T-helper 9 cell (primary cell): ENCODE measurements at places on chromosomes 5 and 9.

DNA sequence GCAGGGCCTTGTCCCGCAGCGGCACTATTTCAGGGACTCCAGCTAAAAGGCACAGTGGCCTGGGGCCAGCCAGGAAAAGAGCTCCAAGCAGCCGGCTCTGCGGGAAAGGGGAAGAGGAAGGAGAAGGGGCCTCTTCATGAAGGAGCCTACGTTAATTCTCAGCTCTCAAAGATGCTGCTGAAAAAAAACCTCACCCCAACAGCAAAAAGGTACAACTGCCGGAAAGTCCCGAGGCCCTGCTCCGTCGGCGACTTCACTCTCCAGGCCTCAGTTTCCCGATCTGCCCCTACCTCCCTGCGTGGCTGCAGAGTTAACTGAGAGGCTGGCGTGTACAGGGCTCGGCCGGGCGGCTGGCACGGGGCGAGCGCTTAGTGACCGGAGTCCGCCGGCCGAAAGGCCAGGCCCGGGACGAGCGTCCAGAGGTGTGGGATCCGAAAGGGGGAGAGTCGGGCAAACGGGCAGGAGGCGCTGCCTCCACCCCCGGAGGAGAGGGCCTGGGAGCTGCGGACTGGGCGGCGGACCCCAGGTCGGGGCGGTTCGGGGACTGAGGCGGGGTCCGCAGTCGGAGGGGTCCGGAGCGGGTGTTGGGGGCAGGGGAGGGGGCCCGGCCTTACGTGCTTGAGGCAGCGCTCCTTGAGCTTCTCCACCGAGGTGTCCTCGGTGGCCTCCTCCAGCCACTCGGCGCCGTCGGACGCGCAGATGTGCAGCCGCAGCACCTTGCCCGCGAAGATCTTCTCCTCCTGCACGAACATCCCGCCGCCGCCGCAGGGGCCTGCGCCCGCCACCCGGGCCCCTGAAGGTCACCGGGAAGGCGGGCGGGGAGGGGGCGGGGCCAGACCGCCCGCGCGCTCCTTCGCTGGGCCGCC lies 529 bp downstream of the UBAC1 start:
- DNase-seq, result no peak

DNA sequence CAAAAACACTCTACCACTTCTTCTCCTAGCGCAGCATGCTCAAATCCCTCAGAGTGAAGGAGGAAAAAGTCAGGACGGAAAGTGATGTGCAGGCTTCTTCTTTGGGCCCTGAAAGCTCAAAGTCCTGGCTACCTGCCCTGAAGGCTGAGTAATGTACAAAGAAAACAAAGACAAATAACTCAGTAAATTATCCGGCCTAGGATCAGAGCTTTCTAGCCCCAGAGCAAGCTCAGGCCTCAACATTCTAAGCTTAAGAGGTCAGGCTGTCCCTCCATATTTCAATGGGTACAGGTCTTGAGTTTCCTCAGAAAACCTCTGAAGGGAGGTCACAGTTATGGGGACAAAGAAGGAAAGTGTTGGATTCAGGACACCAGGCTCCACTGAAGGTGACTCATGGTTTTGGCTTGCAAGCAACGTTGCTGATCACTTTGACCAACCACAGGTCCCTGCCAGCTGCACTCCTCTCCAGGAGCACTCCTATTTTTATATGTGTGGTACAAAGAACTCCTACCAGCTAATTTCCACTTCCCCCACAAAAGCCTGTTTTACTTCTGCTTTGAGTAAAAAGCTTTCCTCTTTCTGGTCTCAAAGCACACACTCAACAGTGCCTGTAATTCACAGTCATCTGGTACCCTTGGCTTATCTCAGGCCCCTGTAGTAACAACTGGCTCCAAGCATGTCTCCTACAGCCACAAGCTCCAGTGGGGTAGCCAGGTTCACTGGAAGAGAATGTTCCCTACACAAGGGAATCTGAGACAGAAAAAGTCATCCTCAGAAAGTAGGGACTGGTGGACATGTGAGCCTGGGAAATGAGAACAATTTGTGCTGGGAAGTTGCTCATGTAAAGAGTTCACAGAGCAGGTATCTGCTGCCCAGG lies 115.7 kb downstream of the UGCG start:
- no peak for DNase-seq

DNA sequence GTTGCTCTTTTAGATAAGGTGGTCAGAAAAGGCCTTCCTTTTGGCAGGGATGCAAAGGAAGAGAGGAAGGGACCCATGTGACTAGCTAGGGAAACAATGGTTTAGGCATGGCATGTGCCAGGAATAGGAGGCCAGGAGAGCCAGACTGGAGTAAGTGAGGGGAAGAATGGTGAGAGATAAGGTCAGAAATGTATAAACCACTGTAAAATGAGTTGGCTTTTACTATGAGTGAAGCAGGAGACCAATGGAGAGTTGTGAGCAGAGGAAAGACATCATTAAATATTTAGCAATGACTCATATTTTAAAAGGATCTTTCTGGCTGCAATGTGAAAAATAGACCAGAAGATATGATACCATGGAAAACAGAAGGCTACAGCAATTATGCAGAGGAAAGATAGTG lies 50.9 kb downstream of the AP3B1 start:
- DNase-seq, result no peak

GRCh38 chr5:1660001-1660400 lies 136.2 kb upstream of the LPCAT1 start:
- no peak for DNase-seq

DNA sequence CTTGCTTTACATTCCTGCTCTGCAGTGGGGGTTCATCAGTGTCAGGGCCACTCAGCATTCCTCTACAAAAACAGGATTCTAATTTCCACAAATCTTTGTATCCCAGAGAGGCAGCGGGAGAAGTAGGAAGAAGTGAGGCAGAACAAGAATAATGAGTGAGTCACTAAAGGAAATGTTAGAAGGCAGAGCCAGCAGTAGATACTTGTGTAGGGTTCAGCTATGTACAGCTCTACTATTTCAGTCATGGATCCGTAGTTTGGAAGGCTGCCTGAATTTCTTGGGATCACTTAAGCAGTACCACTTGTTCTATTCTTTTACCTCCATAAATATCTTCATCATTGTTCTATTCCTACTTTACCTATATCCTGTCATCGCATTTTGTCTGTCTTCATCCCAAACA lies 246.3 kb upstream of the TLE4 start:
- DNase-seq, result no peak

- DNase-seq, result no peak
Observed at GRCh38 chr9:42388846-42389245, 205.4 kb downstream of the SPATA31A6 start.

- no peak for DNase-seq
Observed at GRCh38 chr5:96235008-96235910, 197.8 kb downstream of the PCSK1 start.

DNA sequence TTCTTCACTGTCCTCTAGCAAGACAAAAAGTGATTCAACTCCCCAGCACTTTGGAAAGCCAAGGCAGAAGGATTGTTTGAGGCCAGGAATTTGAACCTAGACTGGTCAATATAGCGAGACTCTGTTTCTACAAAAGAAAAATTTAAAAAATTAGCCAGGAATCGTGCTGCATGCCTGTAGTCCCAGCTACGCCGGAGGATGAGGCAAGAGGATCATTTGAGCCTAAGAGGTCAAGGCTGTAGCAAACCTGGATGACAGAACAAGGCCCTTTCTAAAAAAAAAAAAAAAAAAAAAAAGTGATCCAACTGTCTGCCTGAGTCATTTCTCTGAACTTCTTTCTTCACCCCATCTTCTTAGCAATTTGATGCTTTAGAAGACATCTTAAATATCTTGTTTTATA lies 12.4 kb downstream of the ITGA2 start:
- DNase-seq, result no peak

DNA sequence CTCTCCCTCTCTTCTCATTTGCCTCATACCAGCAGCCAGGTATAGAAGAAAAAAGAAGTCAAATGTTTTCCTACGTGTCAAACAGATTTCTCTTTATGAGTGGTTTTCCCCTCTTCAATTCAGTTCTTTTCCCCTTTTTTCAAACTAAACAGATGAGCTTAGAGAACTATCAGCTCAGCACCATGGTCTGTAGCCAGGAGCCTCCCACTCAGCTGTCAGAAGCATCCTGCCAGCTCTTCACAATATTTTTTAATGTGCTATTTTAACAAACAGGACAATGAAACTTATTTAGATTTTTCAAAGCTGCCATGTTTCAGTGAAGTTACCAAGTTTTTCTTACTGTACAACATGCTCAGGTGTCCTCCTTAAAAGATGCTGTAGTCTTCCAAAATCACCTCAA lies 63.5 kb downstream of the CMYA5 start:
- DNase-seq, result no peak

- DNase-seq, result no peak
Observed at GRCh38 chr9:6845880-6846279, 88.1 kb downstream of the KDM4C start.

DNA sequence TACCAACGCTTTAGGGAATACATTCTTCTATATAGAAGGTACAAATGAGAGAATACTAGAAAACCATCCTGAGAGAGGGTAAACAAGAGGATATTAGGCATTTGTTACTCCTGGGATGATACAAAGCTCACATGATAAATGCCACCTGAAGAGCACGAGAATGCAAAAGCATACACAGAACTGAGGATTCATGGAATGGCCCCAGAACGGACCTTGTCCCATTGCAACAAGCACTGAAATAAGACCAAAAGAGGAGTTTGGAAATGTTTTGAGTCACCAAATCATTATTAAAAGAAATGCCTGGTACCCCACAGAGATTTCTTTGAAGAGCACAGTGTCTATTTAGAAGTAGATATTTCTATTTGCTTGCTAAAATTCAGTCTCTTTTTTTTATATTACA lies 173.5 kb downstream of the TTC39B start:
- DNase-seq, result no peak

DNA sequence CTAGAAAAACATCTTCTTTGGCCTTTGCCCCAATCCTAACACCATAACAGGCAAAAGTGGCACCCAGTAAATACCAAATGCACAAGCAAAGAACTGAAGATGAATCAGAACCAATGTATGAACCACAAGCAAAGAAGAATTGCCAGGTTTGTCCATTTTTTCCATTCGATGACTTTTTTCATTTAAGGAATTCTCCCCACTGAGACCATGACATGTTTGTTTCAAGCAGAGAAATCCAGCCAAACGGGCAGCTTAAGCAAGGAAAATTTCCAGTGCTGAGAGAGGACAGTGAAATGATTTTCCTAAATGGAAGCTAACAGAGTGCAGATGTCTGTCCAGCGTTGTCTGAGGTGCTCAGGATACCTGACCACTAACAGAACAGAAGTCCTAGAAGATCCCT lies 203.7 kb downstream of the ADAMTS12 start:
- DNase-seq, result no peak

DNA sequence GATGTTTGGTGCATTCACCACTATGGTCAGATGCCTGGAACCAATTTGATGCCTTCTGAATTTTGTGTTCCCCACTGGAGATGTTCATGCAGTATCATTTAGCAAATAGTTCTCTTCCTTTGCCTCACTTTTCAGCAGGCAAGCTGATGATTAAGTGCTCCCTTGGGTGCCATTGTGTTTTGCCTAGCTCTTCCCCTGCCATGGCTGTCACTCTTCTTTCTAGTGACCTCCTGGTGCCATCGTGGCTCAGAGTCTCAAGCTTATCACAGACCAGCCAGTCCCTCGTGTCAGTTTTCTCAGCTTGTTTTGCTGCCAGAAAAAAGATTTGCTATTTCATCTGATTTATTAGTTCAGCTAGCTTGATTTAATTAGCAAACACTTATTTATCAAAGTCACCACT lies 41.3 kb downstream of the IL31RA start:
- no peak for DNase-seq

- DNase-seq, result peak; percentile 20
Observed at GRCh38 chr5:133287500-133287899, 235.7 kb downstream of the HSPA4 start.

DNA sequence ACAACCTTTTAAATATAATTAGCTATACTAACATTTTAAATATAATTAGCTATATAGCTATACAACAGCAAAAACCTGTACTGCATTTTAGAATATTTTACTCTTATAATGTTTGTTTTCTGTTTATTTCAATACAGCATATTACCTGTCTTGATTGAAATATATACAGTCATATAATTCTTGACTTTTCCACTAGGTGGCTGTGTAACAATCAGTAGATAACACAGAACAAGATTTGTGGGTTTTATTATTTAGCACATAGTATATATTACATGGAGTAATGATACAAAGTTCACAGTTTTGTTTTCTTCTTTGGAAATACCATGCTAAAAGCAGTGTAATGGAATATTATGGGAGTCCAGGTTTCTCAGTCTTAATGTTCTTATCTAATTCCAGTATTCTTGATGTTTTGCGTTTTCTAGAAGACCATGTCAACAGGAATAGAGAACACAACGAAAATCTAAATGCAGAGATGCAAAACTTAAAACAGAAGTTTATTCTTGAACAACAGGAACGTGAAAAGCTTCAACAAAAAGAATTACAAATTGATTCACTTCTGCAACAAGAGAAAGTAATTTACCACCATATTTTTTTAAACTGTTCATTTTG lies 13.3 kb downstream of the HMMR start:
- DNase-seq, result no peak

GRCh38 chr5:172342918-172343317 lies 59.4 kb upstream of the UBTD2 start:
- no peak for DNase-seq

DNA sequence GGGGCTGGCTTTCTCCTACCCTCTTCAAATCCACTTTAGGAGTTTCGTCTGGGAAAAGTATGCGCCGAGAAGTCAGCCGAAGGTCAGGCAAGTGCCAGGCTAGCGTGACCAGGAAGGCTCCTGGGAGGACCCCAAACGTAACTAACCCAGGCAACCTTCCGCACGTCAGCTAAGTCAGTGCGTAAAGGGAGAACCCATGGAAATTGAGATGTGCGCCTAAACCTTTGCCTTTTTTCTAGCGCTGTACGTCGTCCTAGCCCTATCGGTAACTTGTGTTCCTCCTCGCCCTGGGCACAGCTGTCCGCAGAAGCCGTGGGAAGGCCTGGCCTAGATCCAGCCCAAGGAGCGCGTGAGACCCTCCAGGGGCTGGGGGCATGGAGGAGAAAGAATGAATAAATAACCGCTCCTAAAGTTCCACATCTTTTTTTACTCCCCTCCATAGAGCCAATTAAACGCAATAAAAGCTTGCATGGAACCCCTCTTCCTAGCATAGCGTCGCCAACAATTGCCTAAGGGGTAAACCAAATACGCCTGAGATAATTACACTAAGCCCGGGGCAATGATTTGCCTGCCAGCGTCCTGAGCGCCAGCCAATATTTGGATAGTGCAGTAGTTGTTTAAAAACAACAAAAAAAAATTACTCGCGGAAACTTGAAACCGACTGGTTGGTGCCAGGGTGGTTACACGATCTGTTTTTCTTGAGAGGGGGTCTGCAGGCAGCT lies 4.0 kb upstream of the FOXB2 start:
- no peak for DNase-seq

- DNase-seq, result no peak
Observed at GRCh38 chr5:115579216-115579615, 23.1 kb downstream of the TICAM2 start.

GRCh38 chr9:81686614-81687520 lies 2.5 kb downstream of the TLE1 start:
- no peak for DNase-seq

- no peak for DNase-seq
Observed at GRCh38 chr9:120860083-120860482, 16.9 kb downstream of the PHF19 start.
